ENCODE measurements at places on chromosomes 4 and X.

DNA sequence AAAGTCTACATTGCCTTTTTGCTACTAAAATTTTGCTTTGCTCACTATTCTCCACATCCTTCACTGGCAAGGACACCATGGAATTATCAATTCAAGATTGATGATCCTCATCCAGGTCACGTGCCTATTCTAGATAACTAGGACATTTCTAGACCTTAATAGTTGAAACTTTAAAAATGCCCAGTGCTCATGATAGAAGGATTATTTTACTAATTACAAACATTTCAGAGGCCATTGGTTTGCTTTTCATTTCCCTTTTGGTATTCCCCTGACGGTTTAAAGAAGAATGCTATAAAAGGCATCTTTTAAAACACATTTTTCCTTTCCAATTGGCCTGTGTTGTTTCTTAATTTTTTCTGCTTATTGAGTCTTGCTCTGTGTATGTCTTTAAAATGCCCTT, 249.4 kb downstream of the NDST4 start:
- DNase-seq = no peak

GRCh38 chr4:143363332-143363731, 26.7 kb downstream of the GAB1 start:
- no peak for DNase-seq

- no peak for DNase-seq
Measured at GRCh38 chr4:56289934-56290333, 97.4 kb downstream of the AASDH start.

- no peak for DNase-seq
Measured at GRCh38 chrX:10288373-10288975, 131.7 kb downstream of the CLCN4 start.

- no peak for DNase-seq
Measured at GRCh38 chr4:143230683-143231082, 46.0 kb downstream of the USP38 start.

GRCh38 chr4:137968956-137969678, 273.0 kb downstream of the SLC7A11 start:
- DNase-seq = no peak

DNA sequence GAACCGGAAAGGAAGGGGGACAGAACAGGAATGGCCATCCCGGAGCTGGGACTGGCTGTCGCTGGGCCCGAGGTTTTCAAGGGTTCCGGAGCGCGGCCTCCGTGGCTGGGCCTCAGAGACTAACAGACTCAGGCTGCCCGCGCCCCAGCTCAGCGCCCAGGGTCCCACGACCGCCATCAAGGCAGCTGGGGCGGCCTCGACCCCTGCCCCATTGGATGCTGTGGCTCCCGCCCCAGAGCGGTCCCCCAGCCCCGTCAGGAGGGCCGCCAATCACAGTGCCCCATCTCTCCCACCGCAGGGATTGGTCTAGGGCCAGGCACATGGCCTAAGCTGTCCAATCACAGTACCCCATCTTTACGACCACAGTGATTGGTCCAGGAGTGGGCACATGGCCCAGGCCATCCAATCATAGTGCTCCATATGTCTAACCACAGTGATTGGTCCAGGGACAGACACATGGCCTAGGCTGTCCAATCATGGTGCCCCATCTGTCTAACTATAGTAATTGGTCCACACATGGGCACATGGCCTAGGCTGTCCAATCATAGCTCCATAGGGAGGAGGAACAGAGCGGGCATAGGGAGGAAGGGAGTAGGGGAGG, 105.3 kb upstream of the NKX1-1 start:
- no peak for DNase-seq

DNA sequence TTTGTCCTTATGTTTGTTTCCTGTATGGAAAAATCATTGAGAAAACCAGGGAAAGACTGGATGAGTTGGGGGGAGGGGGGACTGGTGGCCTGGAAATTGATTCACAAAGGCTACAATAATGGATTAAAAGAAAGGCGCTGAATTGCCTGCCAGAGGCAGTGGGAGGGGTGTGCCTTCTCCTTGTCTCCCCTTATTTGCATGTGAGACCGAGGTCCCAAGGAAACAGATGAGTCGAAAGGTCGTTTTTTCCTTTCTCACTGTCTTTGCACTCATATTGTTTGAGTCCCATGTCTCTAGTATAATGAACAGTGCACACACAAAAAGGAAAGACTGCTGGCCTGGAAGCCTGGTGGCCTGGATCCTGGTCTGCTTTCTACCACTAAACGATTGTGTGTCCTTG, 86.6 kb upstream of the ZDHHC15 start:
- no peak for DNase-seq

DNA sequence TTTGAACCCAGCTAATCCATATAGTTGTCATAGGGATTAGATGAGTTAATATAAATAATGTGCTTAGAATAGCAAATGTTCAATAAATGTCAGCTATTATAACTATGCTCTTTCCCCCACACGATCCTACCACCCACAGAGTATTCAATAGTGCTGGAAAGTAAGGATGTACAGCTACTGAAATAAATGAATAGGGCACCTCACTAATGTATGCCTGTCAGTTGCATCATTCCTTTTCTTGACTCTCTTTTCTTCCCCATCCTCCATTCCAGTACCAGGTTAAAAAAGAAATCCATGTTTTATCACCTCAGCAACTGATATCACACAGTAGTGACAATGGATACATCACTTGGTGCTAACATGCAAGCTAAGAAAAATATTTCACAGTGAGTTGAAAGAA, 42.8 kb upstream of the GPM6B start:
- DNase-seq = no peak

DNA sequence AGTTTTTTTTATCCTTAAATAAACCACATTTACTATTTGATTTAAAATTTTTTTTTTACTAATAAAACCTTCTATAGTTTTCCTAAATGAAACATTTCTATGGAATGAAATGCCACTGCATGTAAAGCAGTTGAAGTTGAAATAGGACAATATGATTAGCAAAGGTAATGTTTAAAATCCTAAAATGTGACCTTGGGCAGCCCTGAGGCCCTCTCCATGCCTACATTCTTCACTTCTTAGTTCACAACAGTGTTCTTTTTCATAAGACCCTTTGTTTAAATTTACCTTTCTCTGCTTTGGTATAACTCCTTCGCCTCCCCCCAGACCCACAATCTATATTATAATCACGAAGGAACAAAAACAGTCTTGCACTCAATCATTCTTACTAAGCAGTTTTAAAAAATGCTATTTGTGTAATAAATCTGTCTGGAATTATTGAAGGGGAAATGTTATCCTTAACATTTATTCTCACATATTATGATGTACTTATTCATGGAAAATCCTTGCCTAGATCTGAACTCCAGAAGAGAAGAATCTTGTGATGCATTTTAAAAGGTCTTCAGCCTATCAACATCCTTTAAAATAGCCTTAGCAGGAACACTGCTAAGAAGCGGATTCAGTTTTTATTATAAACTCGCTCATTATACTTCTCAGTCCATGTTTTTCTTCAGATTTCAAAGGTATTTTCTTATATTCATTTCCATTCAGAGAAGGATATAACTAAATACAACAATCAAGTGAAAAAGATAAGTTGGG, 124.6 kb upstream of the NAP1L5 start:
- no peak for DNase-seq

- no peak for DNase-seq
Measured at GRCh38 chrX:15215366-15215765, 54.5 kb downstream of the ASB9 start.

DNA sequence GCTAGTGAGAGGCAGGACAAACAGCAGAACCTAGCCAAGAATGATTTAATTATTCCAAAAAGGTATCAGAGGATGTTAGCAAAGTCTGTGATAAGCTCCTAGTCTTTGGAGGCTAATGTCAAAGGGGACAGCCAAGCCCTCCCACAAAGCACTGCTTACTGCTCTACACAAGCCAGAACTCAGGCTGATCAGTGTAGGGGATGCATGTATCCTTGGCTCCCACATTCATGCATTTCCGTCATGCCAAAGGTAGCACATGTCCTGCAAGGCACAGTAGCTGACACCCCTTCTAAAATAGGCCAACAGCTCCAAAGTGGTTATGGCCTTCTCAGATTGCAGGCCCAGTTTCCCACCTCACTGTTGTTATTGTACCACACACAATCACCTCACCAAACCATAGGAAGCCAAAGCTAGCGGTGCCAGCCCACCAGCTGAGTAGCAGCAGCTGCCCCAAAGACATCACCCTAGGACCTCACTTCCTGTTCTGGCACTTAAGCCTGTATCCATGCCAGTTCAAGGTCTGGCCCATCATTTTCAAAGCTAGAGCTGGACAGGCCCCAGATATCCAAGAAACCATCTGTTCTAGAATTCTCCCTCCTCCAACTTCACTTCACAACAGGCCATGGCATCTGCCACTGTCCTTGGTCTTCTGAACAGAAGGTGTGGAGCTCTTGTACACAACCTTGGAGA, 40.9 kb downstream of the TSPAN5 start:
- DNase-seq = no peak

- no peak for DNase-seq
Measured at GRCh38 chr4:2785613-2786012, 7.3 kb upstream of the SH3BP2 start.

DNA sequence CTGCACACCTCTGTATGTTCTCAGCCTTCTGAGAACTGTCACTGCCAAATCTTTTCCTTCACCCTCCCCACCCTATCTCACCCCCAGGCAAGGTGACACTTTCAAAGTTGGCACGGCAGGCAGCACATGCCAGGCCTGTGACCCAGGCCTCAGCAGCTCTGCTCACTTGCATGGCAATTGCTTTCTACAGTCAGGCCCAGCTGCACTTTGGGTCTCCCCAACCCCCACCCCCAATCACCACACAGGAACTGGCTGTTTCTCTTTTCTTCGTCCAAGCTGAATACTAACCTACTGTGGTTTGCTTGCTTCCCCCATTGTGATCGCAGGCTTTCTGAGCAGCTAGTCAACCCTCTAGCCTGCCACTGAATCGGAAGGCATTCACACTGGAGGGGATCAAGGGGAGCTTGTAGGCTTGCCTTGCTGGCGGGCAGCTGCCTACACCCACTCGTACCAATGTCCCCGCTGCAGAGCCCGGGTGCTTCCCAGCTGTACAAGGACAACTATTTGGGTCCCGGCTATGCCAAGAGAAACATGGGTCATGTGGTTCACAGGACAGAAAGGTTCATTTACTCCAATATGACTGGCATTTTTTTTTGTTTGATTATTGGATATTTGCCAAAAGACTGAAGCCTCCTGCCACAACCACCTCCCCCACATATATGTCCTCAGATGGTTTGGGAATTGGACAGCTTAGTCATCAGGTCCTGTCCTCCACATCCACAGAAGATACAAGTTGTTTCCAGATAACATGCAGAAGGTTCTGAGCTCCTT, 28.1 kb downstream of the SLC25A43 start:
- no peak for DNase-seq

DNA sequence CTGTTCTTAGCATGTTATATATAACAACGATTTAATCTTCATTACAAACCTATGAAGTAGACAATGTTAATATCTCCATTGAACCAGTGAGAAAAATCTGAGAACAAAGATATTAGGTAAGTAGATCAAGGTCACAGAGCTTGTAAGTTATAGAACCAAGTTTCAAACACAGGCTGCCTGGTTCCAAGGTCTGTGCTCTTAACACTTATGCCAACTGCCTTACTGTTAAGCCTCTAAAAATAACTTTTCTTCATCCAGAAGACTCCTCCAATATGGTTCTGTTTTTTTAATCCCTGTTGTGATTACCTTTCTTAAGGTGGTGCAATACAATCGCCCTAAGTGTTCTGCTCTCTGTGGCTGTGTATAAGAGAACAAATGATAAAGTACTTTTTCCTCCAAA, 282.0 kb upstream of the GRID2 start:
- no peak for DNase-seq

DNA sequence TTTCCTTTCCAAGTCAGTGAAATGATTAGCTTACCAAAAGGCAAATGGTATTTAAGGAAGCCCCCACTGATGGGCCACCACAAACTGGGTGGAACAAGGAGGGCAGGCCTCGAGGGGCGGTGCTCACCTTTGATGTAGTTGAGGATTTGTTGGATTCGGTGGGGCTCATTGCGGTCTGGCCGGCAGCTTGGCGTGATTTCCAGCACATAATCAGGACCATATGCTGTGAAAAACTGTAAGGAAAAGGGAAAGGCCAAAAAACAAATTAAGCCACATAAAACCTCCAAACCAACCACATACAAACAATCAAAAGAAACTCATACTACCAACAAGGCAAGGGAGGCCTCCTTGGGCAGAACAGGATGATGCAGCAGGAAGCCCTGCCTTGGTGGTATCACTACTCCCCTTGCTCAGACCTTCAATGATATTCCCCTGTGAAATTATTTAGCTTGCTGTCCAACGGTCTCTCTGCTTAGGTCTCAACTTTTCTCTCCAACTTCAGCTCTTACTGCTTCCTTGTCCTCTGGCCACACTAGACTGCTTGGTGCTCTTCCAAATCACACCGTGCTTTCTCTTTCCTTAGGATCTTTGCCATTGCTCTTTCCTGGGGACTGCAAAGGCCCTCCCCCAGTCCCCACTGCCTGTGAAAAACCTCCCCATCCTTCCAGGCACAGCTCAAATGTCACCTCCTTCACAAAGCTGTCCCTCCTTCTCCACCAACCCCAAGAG, 46.1 kb upstream of the CITED1 start:
- no peak for DNase-seq

- no peak for DNase-seq
Measured at GRCh38 chrX:134435894-134436293, 24.1 kb upstream of the HPRT1 start.

GRCh38 chr4:22787753-22788375, 95.1 kb downstream of the GBA3 start:
- no peak for DNase-seq

DNA sequence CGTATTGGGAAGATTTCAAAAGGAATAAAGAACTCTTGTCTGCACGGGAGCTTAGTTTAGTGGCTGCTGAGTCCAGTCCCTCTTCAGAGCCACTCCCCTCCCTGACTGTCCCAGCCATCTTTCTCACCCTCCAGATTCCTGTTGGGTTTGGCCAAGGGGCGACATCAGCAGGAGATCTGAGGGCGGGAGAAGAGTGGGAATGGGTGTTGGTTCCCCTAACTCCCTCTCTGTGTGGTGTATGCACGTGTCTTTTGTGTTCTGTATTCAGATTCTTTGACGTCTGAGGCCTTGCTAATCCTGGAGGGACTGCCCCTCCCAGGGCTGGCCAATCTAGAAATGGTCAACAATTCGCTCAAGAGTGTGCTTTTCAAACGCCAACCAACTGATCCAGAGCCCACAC, 37.4 kb downstream of the CYTL1 start:
- DNase-seq = no peak

DNA sequence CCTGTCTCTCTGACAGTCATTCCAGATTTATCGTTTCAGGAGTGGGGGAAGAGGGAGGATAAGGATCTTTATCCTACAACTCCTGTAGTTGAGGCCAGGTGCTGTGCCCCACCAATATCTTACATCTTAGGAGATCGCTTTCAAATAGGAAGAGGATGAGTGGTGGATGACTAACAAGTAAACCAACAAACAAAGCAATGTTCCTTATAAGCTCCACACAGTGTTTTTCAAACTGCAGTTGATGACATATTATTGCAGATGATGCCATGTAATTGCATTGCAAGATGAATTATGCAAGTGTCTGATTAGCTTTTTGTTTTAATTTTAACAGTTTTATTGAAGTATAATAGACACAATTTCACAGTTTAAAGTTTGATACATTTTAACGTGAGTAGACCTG, 35.8 kb upstream of the TMEM164 start:
- DNase-seq = no peak

- no peak for DNase-seq
Measured at GRCh38 chr4:110643096-110643495, 20.2 kb upstream of the PITX2 start.
